ENCODE measurements at places on chromosomes 13 and 19.

GRCh38 chr19:18906605-18907519, 10.9 kb upstream of the CERS1 start:
- no peak for DNase-seq

GRCh38 chr13:51271528-51272085, 49.4 kb downstream of the FAM124A start:
- no peak for DNase-seq

GRCh38 chr19:18193388-18194180, 566 bp downstream of the MPV17L2 start:
- DNase-seq: no peak

GRCh38 chr13:103759361-103759760, 693.1 kb upstream of the SLC10A2 start:
- DNase-seq: no peak

DNA sequence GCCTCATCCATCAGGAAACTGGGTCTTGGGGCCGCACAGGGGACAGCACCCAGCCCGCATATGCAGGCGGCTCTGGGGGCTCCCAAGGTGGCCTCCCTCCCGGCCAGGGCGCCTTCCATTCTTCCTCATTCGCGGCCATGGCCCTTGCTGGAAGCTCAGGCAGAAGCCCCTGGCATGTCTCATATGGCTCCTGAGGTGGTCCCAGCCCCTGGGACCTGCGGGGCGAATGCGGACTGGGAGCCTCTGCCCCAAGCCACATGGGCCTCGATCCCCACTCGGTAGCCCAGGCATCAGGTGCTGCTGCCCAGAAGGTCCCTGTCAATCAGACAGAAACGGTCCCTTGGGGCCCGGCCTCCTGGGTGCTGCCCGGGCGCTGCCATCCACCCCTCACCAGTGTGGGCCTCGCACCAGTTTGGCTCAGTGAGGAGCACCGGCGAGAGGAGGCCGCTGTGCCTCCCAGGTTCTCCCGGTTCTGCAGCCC, 301.6 kb downstream of the TEX29 start:
- no peak for DNase-seq

DNA sequence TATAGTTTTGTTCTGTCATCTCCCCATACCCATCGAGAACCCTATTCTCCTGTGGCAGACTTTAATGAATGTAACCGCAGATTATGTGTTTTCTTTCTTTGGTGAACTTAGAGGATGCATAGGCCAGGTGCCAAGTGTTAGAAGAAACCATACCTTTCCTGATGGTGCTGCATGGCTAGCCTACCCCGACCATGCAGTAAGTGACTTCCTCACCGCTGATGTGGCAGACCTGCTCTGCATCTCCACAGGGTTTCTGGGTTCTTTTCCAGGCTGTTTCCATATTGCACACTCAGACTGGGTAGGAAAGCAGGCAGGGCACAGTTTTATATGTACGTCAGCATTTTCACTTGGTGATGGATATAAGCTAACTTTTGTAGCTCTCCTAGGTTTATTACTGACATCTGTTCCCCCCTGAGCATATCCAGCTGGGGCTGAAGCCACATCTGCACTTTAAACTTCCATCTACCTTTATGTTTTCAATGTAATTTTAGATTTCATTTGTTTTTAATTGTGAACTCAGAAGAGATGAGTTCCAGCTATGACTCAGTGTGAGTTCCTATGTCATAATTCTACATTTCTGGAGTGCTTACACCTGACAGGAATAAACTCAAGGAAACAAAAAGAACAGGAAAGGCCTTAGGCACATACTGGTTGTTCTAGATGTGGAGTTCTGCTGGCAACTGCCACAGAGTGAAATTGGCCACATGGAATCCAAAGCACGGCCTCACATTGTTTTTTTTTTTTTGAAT, 42.3 kb downstream of the LRCH1 start:
- DNase-seq: no peak

- DNase-seq: no peak
Measured at GRCh38 chr19:5706876-5707573, 12.9 kb downstream of the LONP1 start.

DNA sequence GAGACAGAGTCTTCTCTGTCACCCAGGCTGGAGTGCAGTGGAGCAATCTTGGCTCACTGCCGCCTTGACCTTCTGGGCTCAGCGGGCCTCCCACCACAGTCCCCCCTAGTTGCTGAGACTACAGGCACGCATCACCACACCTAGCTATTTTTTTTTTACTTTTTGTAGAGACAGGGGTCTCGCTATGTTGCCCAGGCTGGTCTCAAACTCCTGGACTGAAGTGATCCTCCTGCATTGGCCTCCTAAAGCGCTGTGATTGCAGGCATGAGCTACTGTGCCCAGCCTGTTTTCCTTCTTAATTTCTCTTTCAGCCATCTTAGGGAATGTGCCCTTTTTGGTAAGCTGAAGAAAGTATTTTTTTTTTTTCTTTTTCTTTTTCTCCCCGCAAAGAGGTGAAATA, 42.6 kb upstream of the RNF113B start:
- no peak for DNase-seq

DNA sequence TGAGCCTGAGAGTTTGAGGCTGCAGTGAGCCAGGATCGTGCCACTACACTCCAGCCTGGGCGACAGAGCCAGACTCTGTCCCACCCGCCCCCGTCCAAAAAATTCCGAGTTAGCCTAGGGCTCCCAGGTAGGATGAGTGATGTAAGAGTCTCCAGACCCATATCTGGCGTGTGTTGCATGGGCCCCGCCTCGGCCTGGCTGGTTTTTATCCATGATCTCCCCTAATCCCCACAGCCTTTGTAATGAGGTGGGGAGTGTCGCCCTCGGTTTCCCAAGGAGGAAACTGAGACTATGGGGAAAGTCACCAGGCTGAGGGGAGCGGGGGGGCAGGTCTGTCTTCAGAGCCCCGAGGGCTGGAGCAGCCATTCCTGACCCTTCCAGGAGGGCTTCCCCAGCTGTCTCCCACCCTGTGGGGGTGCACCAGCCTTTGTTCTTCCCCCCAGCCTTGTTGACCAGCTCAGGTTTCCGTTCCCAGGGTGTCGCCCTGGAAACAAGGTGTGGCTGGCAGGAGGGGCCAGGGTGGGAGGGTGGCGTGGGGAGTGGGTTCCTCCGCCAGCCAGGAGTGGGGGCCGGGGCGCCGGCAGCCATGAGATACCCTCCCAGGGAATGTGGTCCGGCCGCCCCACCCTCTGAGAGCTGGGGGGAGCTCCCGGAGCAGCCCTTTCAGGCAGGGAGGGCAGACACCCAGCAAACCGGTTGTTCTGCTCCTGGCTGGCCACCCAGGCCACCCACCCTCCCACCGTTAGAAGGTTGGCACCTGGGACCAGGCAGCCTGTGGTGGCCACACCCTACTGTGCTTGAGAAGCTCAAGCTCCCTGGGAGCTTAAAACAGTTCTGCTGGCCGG, 11.5 kb downstream of the MYH14 start:
- no peak for DNase-seq

- DNase-seq: peak; percentile 10
Measured at GRCh38 chr13:21435687-21436151, 23.4 kb downstream of the ZDHHC20 start.

- no peak for DNase-seq
Measured at GRCh38 chr13:83839146-83839545, 43.1 kb downstream of the SLITRK1 start.

DNA sequence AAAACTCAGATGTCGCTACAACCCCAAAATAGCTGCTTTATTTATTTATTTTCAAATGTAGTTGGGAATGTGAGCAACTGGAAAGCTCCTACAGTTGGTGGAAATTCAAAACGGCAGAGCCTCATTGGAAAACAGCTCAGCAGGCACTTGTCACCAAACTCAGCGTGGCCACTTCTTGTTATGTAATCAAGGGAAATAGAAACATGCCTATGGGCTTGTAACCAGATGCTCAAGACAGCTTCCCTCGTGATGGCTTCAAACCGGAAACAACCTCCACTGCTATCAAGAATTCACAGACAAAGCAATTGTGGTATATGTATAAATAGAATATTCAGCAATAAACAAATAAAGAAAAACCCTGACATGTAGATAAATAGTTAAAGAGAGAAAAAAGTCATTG, 627.8 kb upstream of the SLC10A2 start:
- no peak for DNase-seq

DNA sequence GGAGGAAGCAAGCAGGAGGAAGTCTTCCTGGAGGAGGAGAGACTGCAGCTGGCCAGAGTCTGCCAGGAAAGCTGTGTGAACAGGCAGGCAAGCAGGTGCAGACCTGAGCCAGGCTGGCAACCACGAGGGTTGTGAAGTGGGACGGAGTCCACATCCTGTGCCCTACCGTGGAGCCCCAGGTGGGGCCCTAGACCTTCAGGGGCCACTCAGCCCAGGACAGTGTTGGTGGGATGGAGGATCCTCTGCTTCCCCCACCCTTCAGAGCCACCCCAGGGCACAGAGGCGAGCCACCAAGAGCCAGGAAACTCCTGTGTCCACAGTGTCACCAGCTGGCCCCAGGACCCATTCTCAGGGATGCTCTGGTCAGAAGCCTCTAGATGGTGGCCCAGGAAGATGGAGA, 8.4 kb upstream of the VSTM2B start:
- DNase-seq: no peak

GRCh38 chr19:41925208-41926003, 2.8 kb downstream of the ERFL start:
- DNase-seq: no peak

DNA sequence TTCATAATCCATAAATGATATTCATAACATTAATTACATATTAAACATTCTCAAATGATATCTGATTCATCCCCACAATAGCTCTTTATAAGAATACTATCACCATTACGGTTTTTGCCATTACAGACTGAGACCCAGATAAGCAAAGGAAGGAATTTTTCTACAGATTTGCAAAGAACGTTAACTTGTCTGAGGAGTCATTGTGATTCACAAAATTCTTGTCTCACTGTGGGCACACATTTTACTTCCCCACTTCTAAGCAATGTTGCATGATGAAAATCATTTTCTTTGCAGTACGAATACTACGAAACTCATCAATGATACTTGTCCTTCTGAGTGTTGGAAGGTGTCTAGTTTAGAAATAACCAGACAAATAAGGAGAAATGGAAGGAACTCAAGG, 70.1 kb downstream of the NALCN start:
- no peak for DNase-seq

DNA sequence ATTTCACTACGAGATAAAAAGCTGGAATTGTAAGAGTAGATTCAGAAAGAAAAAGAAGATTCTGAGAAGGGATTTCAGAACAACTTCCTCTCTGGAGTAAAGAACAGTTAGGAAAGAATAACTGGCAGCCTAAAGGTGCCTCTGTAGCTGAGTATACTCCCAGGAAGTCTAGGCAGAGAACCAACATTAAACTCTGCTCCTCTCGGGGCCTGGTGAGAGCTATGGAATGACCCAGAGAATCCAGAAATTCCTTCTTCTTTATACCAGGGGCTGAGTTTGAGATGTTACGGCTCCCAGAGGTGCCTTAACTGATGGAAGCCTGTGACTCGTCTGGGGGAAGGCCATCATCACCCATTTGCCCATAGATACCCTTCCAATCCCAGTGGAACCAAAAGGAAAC, 39.1 kb downstream of the FAM216B start:
- DNase-seq: no peak

- no peak for DNase-seq
Measured at GRCh38 chr19:21750586-21751128, 16.7 kb downstream of the ZNF100 start.

Data from T-helper 2 cell (primary cell).